Stimulated activated CD8-positive, alpha-beta memory T cell treated with anti-CD3 and anti-CD28 coated beads, Interleukin-7, amount 100 ng/mL, for 1 hour (primary cell): ENCODE measurements at places on chromosomes 7 and 10.

GRCh38 chr10:72309290-72310240, 35.8 kb downstream of the DDIT4 start:
- no peak for DNase-seq

DNA sequence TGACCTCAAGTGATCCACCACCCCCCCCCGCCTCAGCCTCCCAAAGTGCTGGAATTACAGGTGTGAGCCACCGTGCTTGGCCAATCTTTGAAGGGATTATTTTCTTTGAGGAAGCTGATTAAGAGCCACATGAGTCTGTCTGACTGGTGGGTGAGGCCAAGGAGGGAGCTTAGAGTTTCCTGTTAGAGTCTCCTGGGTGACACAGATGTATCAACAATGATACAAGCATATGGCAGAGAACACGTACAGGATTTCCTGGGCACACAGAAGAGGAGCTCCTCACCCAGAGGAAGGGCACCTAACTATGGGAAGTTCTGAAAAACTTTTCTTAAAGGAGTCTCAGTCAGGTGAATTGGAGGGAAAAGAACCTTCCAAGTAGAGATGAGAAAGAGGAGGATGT, 69.4 kb downstream of the GOLGA7B start:
- DNase-seq, result no peak

GRCh38 chr7:98685541-98685940, 68.5 kb downstream of the NPTX2 start:
- DNase-seq, result no peak

- no peak for DNase-seq
These were observed 140.7 kb upstream of the CALCR start for GRCh38 chr7:93715234-93715633.
